ENCODE measurements at places on chromosomes 4 and X.

GRCh38 chrX:39201305-39201990 lies 400.2 kb downstream of the MID1IP1 start:
- no peak for DNase-seq

GRCh38 chrX:112081781-112082652 lies 559 bp downstream of the TRPC5 start:
- DNase-seq = no peak

DNA sequence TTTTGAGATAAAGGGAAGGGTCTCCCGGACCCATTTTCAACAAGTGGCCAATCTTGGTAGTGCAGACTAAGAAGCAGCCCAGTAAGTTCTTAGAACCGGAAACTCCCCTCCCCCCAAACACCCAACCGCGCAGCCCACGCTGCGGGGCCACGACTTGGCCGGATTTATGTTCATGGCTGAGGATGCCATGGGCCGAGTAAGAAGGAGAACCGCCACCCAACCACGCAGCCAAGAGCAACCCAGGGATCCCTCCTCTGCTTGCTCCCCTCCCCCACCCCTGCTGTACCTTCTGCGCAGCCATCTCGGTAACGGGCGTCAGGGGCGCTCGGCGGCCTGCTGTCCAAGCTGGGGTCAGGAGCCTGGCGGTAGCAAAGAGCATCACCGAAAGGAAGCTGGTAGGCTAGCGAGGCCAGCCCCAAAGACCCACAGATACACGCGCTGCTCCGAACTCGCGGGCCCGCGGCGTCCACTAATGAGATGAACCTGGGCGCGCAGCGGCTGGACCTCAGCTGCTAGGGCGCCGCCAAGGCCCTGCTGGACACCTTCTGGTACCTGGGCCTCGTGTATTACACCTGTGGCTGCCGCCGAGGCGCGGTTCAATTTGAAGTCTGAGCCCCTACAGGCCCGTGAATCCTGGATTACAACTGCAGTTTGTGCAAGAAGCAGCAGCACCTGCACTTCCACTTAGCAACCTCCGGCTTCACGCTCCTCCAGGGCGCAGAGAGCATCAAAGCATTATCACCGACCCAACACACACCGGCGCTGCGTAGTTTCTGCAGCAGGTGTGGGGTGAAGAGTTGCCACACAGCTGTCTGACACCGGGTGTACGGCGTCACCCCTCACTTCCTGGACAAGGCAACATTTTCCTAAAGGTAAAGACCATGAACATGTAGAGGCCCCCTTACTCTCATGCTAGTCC lies 63.4 kb downstream of the NUDT10 start:
- DNase-seq = no peak

DNA sequence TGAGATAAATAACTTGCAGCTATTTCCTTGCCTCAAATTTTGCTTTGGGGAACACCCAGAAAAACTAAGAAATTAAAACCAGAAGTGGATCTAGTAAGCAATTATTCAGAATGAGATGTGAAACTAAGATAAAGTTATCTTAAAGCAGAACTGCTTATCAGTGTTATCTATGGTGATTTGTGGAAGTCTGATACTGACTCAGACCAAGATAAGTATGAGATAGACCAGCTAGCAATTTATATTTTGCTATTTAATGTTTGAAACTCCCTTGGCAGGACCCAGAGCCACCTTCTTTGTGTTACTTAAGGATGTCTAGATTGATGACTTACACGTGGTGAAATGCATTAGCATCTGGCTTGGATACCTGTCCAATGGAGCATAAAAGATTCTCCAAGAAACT lies 368.1 kb downstream of the EPHA5 start:
- DNase-seq = no peak

DNA sequence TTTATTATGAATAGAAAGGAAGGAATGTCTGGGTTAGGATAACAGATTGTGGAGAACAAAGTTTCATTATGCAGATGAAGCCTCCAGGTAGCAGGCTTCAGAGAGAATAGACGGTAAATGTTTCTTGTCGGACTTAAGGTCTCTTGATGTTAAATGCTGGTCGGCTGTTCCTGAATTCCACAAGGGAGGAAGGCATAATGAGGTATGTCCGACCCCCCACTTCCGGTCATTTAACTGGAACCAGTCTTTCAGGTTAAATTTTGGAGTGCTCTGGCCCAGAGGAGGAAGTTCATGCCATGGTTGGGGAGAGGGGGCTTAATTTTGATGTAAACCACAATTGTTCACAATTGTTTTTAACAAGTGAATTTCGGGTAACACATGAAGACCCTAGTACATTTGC lies 158.1 kb upstream of the VCX3A start:
- DNase-seq = no peak

DNA sequence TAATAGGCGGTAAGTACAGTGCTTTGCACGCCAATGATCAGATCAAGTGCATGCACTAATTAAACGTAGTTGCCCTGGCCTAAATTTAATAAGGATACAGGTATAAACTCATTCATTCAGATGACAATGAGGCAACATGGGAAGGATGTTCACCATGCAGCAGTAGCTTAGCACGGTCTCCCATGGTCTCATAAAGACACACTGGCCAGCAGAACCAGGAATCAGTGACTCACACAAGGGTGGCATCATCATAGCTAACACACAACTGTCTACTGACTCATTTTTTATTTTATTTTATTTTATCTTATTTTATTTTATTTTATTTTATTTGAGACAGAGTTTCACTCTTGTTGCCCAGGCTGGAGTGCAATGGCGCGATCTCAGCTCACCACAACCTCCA lies 42.7 kb downstream of the TMEM156 start:
- DNase-seq = no peak

GRCh38 chrX:5915783-5916182 lies 312.9 kb downstream of the NLGN4X start:
- no peak for DNase-seq

DNA sequence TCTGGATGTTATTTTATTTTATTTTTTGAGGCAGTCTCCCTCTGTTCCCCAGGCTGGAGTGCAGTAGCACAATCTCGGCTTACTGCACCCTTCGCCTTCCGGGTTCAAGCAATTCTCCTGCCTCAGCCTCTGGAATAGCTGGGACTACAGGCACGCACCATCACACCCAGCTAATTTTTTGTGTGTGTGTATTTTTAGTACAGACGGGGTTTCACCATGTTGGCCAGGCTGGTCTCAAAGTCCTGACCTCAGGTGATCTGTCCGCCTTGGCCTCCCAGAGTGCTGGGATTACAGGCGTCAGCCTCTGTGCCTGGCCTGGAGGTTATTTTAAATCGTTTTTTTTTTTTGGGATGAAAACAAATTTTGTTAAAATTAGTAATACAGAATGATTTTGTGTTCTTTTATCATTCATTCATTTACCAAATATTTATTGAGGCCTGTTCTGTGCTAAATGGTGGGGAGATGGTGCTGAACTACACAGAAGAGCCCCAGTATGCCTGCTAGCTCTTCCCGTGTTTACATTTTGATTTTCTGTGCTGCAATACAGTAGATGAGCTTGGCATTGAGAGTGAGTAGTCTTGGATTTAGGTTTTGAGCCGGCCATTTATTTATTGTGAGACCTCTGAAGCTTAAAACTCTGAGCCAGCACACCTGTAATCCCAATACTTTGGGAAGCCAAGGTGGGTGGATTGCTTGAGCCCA lies 22.7 kb downstream of the ADD1 start:
- DNase-seq = no peak

DNA sequence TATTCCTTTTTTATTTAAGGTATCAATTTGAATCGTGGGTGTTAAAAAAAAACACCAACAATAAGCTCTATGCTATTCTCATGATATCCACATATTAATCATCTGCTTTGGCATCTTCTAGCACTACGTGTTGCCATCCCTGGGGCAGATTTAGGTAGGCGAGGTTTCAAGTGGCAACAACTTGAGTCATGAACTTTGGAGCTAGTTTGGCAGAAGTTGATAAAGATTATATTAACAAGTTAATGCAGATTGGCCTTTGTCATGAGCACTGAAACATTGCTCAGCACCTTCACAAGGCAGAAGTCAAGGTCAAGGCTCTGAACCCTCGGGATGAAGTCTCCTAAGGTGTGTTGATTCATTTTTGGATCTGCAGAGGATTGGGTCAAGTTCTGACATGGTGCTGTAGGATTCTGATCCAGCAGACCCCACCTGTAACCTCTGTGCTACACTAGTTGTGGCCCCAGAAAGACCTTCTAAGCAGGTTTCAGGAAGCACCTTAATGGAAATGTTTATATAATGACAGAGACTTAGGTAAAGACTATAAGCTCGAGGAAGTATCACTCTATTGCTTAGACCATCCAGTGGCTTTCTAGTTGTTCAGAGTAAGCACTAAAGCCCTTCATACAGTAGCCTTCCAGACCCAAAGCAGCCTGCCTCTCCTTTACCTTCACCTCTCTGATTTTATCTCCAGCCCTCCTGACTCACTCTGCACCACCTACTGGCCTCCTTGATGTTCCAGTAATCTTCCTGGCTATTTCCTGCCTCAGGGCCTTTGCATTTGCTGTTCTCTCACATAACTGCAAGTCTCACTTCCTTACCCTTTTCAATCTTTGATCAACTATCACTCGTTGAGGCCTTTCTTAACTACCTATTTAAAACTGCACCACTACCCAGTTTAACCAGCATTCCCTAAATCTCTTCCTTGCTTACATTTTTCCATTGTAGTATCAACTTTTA lies 117.0 kb upstream of the SLC4A4 start:
- no peak for DNase-seq

DNA sequence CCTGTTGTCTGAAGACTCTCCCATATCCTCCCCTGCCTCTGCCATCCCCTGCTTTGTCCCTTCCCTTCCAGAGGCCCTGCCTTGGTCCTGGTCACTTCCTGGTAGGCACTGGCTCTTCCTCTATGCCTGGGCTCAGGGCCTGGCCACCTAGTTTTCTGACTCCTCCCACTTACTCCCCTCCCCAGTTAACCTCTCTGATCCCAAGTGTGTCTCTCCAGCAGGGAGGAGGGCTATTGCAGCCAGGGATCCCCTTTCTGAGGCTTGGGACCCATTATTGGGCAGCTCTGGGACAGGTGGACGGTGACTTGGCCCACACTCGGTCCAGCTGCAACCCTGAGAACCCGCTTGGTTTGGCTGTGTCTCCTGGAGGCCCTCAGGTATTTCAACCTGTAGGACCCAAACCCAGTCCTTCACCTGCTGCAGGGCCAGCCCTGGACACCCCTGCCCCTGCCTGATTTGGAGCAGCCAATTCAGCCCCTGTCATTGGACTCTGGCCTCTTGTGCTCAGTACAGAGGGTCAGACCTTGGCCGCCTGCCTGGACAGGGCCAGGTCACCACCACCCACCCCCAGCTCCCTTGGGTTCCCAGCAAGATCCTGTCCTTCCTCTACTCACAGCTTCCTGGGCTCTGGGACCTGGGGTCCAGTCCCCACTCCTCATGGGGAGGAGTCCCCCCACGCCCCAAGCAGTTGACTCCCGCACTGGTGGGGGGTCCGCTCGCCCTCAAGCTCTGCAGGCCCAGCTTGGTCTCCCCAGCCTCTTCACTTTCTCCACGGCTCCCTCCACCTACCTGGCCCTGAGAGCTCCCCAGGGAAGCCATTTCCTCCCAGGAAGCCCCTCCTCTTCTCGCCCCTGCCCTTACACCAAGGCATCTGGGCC lies 1.1 kb upstream of the SH3BP2 start:
- no peak for DNase-seq

Data from epithelial cell of proximal tubule (primary cell).